ENCODE measurements at places on chromosomes 6 and 20.

- no peaks in the 10 kb centered on the region for H3K36me3 ChIP-seq
- no peak for DNase-seq
Measured at GRCh38 chr20:59743308-59743707, 139.0 kb downstream of the PHACTR3 start.

- no peak overlapping the region for H3K4me3 ChIP-seq
- H3K27me3 ChIP-seq: no peaks in the 10 kb centered on the region
- no peaks in the 10 kb centered on the region for H3K4me1 ChIP-seq
- no peak for DNase-seq
Measured at GRCh38 chr6:13045676-13046075, 282.7 kb downstream of the TBC1D7 start.

DNA sequence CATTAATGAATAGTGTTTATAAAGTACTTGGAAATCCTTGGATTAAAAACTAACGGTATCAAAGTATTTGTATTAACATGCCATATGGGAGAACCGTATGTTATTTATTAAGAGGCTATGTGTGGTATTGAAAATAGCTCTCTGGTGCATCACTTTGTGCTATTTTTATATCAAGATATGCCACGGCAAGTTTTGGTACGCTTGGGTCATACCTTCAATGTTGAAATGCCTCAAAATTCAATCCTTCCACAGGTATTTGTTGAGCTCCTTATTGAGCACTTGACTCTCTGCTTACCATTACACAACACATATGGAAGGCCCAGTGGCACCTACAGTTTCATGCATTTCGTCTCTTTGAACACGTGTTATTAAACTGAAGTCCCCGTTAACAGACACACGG, 647.9 kb downstream of the KIF16B start:
- no peaks in the 10 kb centered on the region for H3K27me3 ChIP-seq
- no peak overlapping the region for H3K4me3 ChIP-seq
- H3K36me3 ChIP-seq: no peaks in the 10 kb centered on the region
- no peak overlapping the region for H3K27ac ChIP-seq

- no peak overlapping the region for H3K4me3 ChIP-seq
- no peak for DNase-seq
Measured at GRCh38 chr6:65000815-65001214, 706.2 kb downstream of the EYS start.

- no peaks in the 10 kb centered on the region for H3K4me1 ChIP-seq
- peaks cover 7% of the 10 kb centered on the region for H3K27me3 ChIP-seq
- no peak overlapping the region for H3K4me3 ChIP-seq
- no peak for DNase-seq
- H3K27ac ChIP-seq: no peak overlapping the region
Measured at GRCh38 chr20:46218656-46219055, 89.6 kb downstream of the CDH22 start.

DNA sequence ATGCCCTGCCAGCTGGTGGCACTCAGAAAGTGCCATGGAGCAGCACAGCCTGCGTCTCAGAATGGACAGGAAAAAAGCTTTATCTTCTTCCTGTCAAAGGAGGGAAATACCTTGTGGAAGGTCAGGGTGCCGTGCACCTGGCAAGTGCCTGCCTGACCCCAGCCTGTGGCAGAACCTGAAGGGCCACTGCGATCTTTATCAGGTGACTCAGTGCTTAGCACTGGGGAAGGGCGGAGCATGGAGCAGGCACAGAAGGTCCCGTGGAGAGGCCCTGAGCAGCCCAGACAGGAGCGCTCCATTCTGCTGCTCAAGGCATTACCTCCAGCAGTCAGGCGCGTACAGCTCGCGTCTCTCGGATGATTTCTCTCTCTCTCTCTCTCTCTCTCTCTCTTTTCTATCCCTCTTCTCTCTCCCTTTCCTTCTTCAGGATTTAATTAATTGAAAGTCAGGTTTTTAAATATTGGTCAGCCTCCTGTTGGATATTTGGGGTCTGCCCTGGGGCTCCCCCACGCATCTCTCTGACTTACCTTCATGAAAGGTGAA, 31.7 kb downstream of the FOXC1 start:
- no peaks in the 10 kb centered on the region for H3K4me1 ChIP-seq
- DNase-seq: no peak
- no peak overlapping the region for H3K4me3 ChIP-seq
- H3K27ac ChIP-seq: no peak overlapping the region
- H3K27me3 ChIP-seq: no peaks in the 10 kb centered on the region

DNA sequence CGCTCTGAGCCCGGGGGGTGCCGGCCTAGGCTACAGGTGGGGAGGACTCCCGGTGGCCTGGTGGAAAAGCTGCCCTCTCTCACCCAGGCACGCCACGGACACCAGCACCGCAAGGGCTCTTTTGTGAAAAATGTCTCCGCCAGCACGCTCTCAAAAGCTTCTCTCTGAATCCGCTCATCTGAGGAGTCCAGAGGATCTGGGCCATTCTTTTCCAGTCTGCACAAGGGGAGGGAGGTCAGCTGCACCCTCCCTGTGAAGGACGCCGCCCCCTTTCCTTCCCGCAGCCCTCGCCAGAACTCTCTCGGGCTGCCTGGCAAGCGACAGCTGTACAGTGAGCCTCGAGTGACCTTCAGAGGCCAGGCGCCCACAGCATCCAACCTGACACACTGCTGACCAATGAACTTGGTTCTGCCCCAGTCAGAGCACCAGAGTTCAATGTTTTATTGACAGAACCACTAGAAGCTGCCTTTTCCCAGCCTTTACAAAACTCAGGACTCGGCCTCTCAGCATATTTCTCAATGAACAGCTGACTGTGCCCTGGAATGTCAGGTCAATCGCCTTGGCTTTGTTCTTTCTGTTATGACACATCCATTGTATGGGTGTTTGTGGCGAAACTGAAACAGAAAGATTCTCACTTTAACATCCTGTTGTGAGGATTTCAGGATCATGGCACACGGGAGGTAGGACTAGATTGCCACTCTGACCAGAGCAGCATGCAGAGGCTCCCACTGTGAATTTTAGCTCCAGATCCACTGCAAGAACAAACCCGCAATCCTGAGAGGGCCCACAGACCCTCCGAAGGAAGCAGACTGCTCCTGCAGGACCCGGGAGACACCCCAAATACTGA, 26.7 kb downstream of the SERPINB9 start:
- H3K36me3 ChIP-seq: no peaks in the 10 kb centered on the region
- H3K27me3 ChIP-seq: peaks cover 2% of the 10 kb centered on the region
- DNase-seq: peak; percentile 88
- peak overlapping the region; percentile 78 for H3K27ac ChIP-seq
- H3K4me1 ChIP-seq: peaks cover 19% of the 10 kb centered on the region

- H3K36me3 ChIP-seq: no peaks in the 10 kb centered on the region
- H3K4me1 ChIP-seq: no peaks in the 10 kb centered on the region
- no peak overlapping the region for H3K4me3 ChIP-seq
- H3K27me3 ChIP-seq: no peaks in the 10 kb centered on the region
Measured at GRCh38 chr6:132132924-132133639, 181.9 kb upstream of the CCN2 start.

DNA sequence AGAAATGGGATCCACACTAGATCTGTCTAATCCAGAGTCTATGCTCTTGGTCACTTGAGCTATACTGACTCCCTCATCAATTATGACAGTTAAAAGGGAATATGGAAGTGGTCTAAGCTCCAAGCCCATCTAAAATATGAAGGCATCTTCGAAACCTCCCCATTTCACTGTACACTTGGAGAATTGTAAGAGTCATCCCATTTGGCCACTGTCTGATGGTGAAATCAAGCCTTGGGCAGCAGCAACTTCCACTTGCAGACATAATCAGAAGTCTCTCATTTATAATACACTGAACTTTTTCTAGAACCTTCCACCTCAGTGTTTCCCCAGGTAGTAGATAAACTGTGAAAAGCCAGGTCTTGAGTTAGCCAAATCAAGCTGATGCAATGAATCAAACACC, 26.3 kb upstream of the UBR2 start:
- H3K4me1 ChIP-seq: no peaks in the 10 kb centered on the region
- H3K36me3 ChIP-seq: no peaks in the 10 kb centered on the region
- no peaks in the 10 kb centered on the region for H3K27me3 ChIP-seq
- H3K4me3 ChIP-seq: no peak overlapping the region
- no peak overlapping the region for H3K27ac ChIP-seq
- no peak for DNase-seq

DNA sequence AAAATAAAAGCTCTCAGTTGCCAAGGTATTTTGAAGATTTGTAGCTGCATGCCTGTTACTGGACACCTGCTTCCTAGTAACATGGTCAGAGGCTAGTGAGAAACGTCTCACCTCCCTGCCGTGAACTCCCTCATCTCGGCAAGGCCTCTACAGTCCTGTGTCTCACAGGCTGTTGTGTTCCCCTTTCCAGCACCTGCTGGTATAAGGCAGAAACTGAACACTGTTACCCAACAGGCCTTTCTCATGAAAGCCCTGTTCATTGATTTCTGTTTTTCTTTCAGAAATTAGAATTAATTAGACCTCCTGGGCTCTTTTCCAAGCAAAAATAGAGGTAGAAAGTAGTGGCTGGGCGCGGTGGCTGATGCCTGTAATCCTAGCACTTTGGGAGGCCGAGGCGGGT, 17.6 kb upstream of the SRSF3 start:
- no peak overlapping the region for H3K27ac ChIP-seq
- no peak overlapping the region for H3K4me3 ChIP-seq
- H3K27me3 ChIP-seq: no peaks in the 10 kb centered on the region
- H3K4me1 ChIP-seq: no peaks in the 10 kb centered on the region
